CD4-positive, alpha-beta T cell treated with Interleukin-15 for 4 hours (primary cell): ENCODE measurements at places on chromosomes 3 and 15.

DNA sequence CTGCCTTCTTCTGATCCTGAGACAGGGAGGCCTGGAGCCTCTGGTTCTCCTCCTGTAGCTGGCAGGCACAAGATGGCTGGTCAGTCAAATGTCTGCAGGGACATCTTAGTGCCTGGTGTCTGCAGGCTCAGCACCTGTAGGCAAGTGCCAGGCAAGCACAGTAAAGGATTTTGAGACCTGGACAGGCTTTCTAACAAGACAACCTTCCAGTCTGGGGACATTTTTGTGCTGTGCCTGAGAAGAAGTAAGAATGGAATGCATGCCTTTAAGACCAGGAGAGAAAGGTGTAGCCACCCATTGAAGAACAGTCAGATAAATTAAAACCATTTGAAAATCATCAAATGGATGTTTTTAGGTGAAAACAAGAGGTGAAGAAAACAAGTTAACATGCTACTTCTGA is 31.2 kb downstream of the DZIP1L start:
- DNase-seq: no peak

GRCh38 chr3:30982416-30983075 is 88.1 kb upstream of the GADL1 start:
- no peak for DNase-seq

DNA sequence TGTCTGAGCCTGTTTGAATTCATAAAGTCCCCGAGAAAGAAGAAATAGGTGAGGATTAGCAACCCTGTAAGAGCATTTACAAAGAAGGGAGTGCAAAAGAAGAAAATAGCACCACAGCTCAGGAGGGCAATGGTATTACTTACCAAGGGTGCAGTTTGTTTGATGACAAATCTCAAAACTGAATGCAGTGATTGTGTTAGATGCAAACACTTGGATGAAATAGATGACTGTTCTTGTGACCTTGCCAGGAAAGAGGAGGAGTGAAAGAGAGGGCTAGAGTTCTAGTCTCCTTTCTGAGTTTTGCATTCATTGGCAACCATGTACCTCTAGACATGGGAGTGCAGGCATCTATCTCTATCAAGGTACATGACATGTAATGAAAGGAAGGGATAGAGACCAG is 1030.8 kb upstream of the CFAP20DC start:
- DNase-seq: peak; percentile 42

DNA sequence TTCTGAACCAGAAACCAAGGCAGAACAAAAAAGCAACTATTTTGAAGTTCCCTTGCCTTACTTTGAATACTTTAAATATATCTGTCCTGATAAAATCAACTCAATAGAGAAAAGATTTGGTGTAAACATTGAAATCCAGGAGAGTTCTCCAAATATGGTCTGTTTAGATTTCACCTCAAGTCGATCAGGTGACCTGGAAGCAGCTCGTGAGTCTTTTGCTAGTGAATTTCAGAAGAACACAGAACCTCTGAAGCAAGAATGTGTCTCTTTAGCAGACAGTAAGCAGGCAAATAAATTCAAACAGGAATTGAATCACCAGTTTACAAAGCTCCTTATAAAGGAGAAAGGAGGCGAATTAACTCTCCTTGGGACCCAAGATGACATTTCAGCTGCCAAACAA is 4.6 kb downstream of the DTX3L start:
- DNase-seq: no peak

DNA sequence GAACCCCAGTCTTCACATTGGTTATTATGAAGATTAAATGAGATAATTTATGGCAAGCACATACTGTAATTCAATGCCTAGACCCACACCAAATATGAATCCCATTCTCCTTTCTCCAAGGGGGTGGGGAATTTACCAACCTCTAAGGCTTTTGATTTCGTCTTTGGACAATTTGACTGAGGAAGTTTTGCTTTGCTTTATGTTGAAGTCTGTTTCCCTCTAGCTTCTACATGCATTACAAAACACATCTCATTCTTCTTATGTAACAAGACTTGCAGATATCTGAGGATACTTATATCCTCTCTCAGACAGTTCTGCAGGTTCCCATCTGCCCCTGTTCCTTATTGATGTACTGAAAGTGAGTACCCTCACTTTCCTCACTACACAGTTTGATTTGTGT is 12.2 kb downstream of the CD80 start:
- no peak for DNase-seq

GRCh38 chr15:59966262-59966661 is 37.8 kb upstream of the FOXB1 start:
- no peak for DNase-seq

DNA sequence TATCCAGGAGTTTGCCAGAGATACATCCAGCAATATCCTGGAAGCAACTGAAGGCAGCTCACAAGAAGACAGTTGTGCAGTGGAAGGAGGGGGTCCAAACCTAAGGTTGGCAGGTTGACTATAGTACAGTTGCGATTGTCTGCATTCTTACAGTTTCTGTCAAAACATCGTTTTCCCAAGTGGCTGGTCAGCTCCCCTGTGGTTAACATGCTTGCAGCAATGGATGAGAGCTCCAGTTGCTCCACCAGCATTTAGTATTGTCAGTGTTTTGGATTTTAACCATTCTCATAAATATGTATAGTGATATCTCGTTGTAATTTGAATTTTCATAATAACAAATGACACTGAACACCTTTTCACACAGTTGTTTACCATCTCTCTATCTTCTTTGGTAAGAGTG is 31.5 kb downstream of the KLF13 start:
- DNase-seq: no peak

GRCh38 chr15:68275165-68275746 is 2.3 kb upstream of the FEM1B start:
- no peak for DNase-seq

DNA sequence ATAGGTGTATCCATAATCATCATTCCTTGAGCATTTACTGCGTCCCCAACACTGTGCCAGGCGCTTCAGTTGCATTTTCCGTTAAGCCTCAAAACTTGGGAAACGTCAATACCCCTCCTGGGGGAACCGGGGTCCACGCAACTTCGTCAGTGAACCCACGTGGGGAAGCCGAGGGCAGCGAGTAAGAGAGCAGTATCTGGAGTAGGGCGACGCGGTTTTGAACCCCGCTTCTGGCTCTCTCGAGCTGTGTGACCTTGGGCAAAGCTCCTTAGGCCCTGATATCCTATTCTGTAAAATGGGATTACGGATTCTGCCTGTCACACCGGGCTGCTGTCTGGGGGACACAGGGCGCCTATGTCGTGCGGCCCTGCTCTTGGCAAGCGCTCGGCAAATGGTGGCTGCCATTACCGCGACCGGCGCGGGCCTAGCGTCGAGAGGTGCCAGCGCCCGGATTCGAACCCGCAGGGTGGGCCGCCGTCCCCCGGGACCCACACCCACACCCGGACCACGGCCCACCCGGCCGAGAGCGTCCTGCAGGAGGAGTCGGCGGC is 590 bp downstream of the POLG start:
- DNase-seq: no peak

- DNase-seq: no peak
Observed at GRCh38 chr3:34305266-34305665, 506.8 kb downstream of the PDCD6IP start.

DNA sequence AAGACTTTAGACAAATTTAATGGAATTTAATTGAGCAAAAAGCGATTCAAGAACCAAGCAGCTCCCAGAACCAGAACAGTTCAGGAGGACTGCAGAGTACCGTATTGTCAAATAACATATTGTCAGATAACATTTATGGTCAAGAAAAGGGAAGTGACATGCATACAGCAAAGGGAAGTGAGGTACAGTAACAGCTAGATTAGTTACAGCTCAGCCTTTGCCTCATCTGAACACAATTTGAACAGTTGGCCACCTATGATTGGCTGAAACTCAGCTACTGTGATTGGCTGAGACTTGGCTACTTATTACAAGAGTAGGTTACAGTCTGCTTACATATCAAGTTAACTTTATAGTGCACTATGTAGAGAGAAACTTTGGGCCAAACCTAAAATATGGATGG is 21.9 kb downstream of the ZFAND6 start:
- no peak for DNase-seq

DNA sequence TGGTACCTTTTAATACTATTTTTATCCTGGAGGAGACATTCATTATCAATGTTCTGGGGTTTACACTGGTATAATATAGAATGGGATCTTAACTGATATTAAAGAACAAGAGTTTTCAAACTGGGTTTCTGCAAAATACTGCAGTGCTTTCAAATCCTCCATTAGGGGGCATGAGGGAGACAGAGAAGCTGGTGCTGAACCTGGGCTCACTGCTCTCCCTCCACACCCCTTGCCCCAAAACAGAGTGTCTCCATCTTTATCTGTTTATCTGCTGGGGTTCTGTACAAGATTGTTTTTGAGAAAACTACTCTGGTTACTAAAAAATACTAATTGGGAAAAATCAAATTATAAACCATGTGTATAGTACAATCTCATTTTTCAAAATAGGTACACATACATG is 41.7 kb downstream of the CADPS start:
- DNase-seq: no peak

GRCh38 chr3:88009066-88009465 is 49.7 kb downstream of the CGGBP1 start:
- DNase-seq: no peak

GRCh38 chr3:120608506-120608905 is 12.4 kb downstream of the NDUFB4 start:
- DNase-seq: no peak

DNA sequence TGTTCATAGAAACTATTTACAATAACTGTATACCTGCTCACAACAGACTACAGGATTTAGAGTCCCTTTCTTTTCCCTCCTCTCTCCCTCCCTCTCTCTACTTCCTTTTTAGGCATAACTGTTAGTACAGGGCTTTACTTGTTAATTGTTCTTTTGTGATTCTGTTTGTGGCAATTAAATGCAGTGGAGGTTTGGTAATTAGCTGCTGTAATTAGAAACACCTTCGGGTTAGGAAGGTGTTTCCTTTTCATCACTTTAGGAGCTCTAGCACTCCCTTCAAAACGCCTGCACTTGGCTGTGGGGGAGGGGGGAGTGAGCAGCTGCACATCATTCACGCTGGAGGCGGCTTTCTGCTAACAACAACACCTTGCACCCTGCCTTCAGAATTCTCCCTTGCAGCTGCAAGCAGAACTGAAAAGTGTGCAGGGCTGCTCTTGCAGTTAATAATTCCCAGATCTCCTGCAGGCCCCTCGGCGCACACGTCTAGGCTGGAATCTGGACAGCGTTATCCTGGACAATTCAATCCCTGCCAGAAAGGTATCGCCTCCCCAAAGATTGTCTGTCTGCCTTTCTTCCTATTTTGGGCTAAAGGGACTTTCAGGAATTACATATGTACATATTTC is 242.6 kb upstream of the RGMA start:
- no peak for DNase-seq

DNA sequence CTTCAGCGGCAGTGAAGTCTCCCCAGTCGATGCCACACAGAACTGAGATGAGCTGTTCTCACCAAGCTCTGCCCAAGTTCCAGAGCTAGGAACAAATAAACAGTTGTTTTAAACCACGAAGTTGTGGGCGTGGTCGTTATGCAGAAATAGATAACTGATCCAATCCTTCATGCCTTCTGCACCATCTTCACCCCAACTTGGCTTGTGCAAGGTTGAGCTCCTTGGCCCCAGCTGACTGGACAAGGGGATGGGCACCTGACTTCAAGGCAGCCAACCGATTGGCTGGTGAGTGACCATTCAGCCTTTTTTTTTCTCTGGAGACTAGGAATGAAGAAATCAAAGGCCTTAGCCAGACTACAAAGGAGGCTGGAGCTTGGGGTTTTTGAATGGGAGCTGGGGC is 23.9 kb downstream of the LINGO1 start:
- DNase-seq: no peak

- DNase-seq: no peak
Observed at GRCh38 chr15:61668444-61668843, 391.8 kb downstream of the VPS13C start.

- peak; percentile 18 for DNase-seq
Observed at GRCh38 chr3:57910990-57911389, 97.2 kb upstream of the FLNB start.

- DNase-seq: no peak
Observed at GRCh38 chr15:95416576-95416975, 913.9 kb upstream of the NR2F2 start.

- no peak for DNase-seq
Observed at GRCh38 chr3:43410592-43410991, 124.3 kb downstream of the SNRK start.

GRCh38 chr3:64411101-64411500 is 185.8 kb upstream of the PRICKLE2 start:
- DNase-seq: no peak

DNA sequence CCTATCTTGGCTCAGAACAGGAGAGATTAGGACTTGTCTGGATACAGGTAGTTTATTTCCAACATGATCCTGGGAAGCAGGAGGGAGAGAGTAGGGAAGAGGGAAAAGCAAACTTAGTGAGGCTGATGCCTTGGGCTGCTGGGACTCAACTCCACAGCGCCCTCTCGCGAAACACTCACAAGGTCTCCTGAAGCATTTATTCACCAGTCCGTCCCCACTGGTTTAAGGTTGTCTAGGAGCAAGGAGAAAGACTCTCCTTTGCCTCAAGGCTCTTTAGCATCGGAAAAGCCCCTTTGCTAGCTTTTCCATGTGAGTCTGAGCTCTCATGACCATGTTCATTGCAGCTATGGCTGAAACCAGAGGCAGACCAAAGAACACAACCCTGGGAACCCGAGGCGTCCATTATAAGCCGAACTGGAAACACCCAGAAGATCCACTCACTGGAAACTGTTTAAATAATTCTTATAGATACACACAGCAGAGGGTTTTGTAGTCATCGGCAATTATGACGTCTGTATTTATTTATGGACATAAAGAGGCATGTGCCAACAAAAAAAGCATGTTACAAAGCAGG is 244.5 kb downstream of the CD47 start:
- DNase-seq: peak; percentile 10
